Activated CD4-positive, alpha-beta T cell treated with anti-CD3 and anti-CD28 coated beads for 48 hours (primary cell): ENCODE measurements at places on chromosomes 16 and 17.

GRCh38 chr16:20781697-20782096 lies 17.9 kb downstream of the ACSM3 start:
- DNase-seq, result no peak

GRCh38 chr17:75191584-75191983 lies 8.8 kb upstream of the SUMO2 start:
- no peak for DNase-seq

GRCh38 chr16:53629607-53630312 lies 73.9 kb downstream of the RPGRIP1L start:
- no peak for DNase-seq

- DNase-seq, result peak; percentile 76
Measured at GRCh38 chr17:77609553-77610517, 348.7 kb upstream of the TNRC6C start.

DNA sequence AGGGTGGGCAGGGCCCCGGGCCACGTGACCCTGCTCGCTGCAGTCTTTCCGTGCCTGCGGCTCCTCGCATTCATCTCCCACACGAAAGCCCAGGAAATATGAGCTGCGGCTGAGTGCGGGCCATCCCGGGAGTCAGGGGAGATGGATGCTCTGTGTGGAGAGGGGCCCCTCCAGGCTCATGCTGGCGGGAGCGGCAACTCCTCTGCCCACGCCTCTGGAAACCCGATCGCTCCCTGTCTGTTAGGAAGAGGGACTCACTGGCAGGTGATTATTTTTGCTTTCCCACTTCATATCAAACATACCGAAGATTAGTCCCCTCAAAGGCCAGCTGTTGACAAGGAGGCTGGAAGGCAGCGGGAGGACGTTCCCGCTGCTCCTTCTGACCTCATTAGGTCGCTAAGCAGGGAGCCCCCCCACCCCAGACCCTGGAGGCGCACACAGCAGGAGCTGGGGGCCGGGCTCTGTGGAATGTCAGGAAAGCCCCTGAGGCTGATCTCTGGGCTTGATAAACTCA lies 228.5 kb downstream of the FOXL1 start:
- no peak for DNase-seq

DNA sequence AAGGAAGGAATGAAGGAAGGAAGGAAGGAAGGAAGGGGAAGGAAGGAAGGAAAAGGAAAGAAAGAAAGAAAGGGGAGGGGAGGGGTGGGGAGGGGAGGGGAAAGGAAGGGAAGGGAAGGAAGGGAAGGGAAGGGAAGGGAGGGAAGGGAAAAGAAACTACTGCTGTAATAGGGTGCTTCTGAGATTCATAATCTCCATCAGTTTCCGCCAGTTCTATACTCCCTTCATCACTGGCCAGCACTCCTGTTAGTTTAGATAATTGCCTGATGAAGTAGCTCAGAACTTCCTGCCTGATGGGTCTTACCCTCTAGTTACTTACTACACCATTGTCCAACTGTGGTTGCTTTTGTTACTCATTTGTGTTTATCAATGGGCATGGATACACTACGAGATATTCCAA lies 2.0 kb upstream of the KRTAP9-6 start:
- DNase-seq, result no peak

GRCh38 chr16:70730944-70731343 lies 45.1 kb upstream of the MTSS2 start:
- no peak for DNase-seq

DNA sequence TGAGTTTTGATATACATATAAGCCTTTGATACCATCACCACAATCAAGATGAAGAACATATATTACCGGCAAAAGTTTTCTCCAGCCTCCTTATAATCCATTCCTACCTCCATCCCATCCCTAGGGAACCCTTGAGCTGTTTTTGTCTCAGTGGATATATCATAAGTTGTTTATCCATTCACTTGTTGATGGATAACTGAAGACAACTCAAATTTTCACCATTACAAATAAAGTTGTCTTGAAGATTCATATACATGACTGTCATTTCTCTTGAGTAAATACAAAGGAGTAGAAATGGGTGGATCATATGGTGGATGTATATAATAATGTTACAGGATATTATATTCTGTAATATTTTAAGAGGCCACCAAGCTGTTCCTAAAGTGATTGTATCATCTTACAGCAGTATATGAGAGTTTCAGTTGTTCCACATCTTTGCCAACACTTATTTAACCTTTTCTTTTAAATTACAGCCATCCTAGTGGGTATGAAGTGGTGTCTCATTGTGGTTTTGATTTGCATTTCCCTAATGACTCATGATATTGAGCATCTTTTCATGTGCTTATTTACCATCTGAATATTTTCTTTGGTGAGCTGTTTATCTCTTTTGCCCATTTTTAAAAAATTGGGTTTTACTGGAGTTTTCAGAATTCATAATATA lies 17.4 kb downstream of the NF1 start:
- no peak for DNase-seq

DNA sequence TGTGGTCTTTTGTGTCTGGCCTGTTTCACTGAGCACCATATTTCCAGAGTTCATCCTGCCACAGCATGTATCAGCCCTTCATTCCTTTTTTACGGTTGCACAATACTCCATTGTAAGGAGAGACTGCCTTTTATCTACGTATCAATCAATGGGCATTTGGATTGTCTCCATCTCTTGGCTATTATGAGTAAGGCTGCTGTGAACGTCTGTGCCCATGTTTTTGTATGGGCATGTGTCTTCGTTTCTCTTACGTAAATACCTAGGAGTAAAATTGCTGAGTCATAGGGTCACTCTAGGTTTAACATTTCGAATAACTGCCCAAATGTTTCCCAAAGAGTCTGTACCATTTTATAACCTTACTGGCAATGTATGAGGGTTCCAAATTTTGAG lies 202.8 kb upstream of the FOXF1 start:
- no peak for DNase-seq

DNA sequence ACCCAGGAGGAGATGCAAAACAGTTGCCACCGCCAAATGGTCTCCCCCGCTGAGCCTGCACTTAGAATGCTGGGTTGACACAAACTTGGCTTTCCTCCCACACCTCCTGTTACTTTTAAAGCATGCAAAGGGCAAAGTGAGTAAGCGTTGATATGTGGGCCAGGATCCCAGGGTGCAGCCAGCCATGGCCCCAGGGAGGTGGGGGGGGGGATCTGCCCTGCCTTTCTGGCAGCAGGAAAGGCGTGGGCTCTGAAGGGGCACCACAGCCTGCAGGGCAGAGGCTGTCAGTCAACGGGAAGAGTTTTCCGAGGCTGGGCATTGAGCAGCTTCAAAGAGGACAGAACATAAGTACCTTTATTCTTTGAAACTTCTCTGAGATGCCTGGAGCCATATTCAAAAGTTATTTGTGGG lies 142.3 kb downstream of the ABCC12 start:
- DNase-seq, result no peak

- DNase-seq, result no peak
Measured at GRCh38 chr16:65469116-65469515, 347.3 kb upstream of the CDH11 start.

DNA sequence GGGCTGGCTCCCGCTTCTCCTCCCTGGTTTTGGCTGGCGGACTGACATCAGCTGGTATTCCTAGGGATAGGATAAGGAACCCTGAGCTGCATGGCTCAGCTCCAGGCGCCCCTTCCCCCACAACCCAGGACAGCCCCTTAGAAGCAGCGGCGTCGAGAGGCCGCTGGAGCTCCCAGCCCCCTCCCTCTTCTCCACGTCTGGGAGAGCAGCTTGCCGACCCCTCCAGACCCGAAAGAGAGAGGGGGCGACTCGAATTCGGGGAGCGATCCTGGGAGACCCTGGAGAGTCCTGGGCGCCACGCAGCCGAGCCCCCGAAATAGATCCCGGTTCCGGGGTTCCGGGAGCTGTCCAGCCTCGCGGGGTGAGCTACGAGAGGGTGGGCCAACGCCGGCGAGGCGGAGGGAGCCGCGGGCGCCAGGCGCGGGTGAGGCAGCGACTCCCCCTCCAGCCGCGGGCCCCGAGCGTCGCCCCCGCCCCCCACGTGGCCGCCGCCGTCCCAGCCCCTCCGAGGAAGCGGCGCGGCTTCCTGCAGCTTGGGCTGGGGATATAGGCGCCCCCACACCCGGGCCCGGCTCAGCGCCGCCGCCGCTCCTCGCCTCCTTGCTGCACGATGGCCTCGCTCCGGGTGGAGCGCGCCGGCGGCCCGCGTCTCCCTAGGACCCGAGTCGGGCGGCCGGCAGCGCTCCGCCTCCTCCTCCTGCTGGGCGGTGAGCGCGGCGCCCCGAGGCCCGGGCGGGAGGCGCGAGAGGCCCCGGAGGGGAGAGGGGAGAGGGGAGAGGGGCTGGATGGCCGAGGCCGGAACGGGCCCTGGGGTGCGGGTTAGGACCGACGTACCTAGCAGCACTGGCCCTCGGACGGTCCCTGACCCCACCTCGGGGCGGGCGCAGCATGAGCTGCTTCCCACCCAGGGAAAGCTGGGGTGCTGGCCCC lies at the start of gene RAMP2:
Gene RAMP2, plus strand, starts transcription at position 576 of the 930 bp plus-strand sequence. Its CDS starts 35 bp downstream, at position 611.
- no peak for DNase-seq

GRCh38 chr16:75491876-75492275 lies 3.4 kb downstream of the CHST6 start:
- no peak for DNase-seq
